Right atrium auricular region (tissue), 2 donors: ENCODE measurements at places on chromosomes 7 and 10. TPM values are rescaled to one million over a fixed set of nuclear protein-coding genes. Genes with fewer than 3 reads are reported as not detected.

DNA sequence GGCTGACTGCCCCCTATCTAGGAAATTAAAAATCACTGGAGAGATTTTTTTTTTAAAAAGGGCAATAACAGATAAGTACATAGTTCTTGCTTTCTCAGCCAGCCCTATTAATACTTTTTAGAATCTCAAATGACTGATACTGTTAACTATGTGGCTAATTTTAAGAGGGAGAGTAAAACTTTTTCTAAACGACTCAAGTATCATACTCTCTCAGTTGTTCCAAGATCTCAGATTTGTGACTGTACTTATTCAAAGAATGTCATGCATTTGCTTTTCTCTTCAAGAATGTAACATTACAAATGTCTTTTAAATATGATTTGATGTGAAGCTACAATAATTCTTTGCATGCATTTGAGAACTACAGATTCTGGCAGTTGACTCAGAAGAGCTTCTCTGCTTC is 55.4 kb upstream of the RAB11FIP2 start:
- no peak for DNase-seq

Gene TECTB
- total RNA-seq: not detected

DNA sequence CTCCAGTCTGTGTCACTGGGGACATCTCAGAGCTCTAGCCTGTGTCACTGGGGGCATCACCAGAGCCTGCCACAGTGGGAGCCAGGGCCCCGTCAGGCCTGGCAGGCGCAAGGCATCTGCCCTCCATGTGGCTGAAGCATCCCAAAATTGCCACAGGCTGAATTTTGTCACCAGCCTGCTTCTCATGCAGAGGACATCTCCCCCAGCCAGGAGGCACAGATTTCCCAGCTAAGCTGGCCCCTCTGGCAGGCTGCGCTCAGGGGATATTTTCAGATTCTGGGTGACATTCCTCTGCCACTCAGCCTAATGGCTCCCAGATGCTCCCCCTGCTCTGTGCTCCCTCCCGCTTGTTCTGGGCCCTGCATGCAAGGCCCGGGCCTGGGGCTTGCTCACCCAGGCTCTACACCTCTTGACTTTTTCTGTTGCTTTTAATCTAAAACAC is 64.6 kb downstream of the COL13A1 start:
- DNase-seq: no peak

- no peak for DNase-seq
These were observed 51.7 kb downstream of the MAPK8 start for GRCh38 chr10:48358162-48358561.

GRCh38 chr10:30386801-30387588 is 37.9 kb upstream of the MTPAP start:
- DNase-seq: no peak

GRCh38 chr7:12211711-12212485 is 804 bp downstream of the TMEM106B start:
- DNase-seq: no peak

DNA sequence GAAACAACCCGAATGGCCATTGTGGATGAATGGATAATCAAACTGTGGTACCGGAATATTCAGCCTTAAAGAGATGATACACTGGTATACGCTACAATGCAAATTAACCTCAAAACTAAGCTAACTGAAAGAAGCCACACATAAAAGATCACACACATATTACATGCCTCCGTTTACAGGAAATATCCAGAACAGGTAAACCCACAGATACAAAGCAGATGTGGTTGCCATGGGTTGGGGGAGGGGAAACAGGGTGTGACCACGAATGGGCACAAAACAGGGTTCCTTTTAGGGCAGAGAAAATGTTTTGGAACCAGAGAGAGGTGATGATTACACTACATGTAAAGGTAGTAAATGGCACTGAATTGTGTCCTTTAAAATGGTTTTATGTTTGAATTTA is 16.6 kb downstream of the ESYT2 start:
- no peak for DNase-seq

Gene NPY4R2
- total RNA-seq: not detected

Gene FBXO24
- 0.20 TPM for total RNA-seq

DNA sequence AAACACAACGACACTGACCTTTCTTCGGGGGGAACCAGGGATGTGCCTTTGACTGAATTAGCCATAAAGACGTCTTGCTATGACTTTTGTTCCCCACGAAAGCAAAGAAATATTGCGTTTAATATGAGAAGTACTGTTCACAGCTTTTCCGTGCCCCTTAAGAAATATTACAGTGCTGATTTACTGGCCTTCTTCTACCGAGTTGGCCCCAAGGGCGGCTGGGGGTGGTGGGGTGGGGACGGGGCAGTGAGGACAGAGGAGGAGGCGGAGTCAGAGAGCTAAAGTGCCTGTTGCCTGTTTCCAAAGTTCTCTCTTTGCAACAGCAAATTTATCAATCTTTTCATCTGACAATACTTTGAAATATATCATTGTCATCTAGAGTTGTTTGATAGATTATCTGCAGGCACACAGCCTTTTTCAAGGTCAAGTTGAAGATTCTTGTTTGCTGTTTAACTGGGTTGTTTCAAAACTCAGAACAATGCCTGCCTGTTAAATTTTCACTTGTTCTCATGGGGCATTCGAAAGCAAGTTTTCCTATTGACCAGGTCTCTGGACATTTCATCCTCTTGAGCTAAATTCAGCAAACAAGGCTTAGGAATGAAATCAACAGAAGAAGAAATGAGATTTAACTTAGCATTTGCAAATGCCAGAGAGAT is 9.0 kb downstream of the PTF1A start:
- no peak for DNase-seq

GRCh38 chr7:20788420-20788990 is 1.8 kb upstream of the SP8 start:
- DNase-seq: no peak

Gene LEP
- total RNA-seq: 0.22 TPM

- no peak for DNase-seq
These were observed 73.4 kb downstream of the VIPR2 start for GRCh38 chr7:159071260-159071659.
